ENCODE measurements at places on chromosomes 12 and 14. TPM values are rescaled to one million over a fixed set of nuclear protein-coding genes. Genes with fewer than 3 reads are reported as not detected.

The IAPP gene
- polyA plus RNA-seq = not detected

The C12orf60 gene
- 1.4 TPM for polyA plus RNA-seq

The RAB2B gene
- polyA plus RNA-seq = 12.8 TPM

The RNASE4 gene
- polyA plus RNA-seq = 0.75 TPM

The OLR1 gene
- not detected for polyA plus RNA-seq

The SPATS2 gene
- 4.2 TPM for polyA plus RNA-seq

The IQSEC3 gene
- polyA plus RNA-seq = not detected

The AMHR2 gene
- polyA plus RNA-seq = not detected

The GNB3 gene
- not detected for polyA plus RNA-seq

The AQP6 gene
- polyA plus RNA-seq = not detected

DNA sequence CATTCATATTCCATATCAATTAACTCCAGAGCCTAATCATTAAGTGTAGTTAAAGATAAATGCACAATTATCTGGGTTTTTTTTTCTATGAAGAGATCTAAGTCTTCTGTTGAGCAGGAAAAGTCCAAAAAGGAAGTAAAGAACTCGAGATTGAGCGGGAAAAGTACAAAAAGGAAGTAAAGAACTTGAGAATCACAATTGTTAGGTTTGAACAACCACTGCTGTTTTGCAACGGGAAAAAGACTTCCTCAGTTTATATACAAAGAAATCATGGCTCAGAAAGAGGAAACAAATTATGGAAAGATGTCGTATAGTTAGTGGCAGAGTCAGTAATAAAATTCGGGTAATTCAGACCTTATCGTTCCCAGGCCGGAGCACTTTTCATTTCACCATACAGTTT lies 63.3 kb downstream of the PPP1R12A start:
- DNase-seq = no peak

GRCh38 chr14:101554991-101555668 lies 6.2 kb upstream of the DIO3 start:
- DNase-seq = no peak

- no peak for DNase-seq
Observed at GRCh38 chr14:74349757-74350156, 1.5 kb downstream of the VRTN start.

GRCh38 chr14:54783660-54784015 lies 119.0 kb downstream of the GCH1 start:
- DNase-seq = no peak

GRCh38 chr12:113137861-113138783 lies 2.6 kb upstream of the RASAL1 start:
- DNase-seq = no peak

DNA sequence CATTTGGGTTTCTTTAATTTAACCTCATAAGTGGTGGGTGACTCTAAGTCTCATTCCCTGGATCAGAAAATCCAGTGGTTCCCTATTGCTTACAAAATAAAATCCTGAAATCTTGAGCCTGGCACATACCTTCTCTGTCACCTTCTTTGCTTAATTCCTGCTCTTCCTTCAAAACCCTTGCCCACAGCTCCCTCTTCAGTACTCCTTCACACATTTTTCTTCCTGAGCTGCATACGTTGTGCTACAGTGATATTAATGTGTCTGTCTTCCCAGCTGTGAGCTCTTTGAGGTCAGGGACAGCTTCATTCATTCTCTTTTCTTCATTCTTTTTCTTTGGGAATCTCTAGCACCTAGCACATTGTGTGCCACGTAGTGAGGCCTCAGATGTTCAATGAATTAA lies 9.5 kb downstream of the TSPAN11 start:
- no peak for DNase-seq

DNA sequence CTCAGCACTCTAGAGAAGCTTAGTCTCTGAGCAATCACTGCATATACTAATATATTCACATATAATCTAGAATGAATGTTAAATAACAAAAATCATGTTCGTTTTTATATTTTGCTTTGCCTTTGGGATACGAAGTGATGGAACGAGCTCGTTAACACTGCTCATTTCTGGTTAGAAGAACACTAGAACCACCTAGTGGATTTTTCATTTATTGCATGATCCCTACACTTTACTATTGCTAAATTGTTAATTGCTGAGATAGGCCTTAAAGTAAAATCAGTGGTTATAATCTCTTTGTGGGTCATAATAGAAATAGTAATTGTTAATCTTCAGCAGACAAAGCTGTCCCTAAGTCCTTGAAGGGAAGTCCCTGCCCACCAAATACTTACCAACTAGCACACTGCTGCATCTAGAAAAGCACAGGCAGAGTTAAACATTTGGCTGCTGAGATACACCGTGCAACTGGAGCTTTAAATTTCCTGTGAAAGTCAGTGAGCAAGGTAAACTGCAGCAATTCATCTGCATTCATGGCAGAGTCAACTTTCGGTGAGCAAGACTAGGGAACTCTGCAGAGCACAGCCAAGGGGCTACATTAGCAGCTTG lies 353.7 kb downstream of the APAF1 start:
- DNase-seq = no peak

- no peak for DNase-seq
Observed at GRCh38 chr12:46547421-46548354, 175.1 kb upstream of the SLC38A2 start.

DNA sequence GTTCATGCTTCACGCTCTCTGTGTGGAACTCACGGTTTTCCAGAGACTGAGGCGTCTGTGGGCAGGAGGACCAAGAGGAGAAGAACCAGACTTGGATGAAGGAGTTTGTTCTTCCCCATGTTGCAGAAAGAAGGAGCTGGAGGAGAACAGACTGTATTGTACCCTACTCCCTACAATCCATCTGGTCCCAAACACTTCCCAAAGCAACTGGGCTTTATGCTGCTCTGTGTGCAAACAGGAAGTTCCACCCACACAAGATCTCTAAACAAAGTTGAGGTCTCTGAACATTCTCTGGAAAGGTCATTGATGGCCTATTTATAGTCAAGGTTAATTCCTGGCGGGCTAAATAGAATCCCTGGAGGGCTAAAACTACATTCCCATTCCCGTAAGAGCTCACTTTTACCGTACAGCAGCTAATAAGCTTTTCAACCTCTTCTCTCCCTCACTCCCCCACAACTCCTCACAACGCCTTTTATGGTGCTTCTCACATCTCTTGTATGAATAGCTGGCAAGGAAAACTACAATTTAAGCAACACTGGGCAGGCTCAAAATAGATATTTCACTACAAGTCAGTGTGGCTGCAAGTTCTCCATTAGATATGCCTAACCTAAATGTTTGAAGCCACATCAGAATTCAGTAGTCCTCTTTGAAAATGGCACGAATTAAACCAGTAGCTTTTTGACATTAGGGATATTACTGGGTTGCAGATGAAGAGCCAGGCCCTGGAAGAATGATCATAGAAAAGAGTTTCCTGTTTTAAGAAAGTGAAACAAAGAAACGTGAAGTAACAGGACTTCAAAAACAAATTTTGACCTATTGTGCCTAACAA lies at the start of gene A2M:
Gene A2M, minus strand, starts transcription at position 189 of the 829 bp plus-strand sequence. Its CDS starts 70 bp downstream, at position 119.
- DNase-seq = no peak

- peak; percentile 25 for DNase-seq
Observed at GRCh38 chr12:66087365-66087943, 43.1 kb downstream of the LLPH start.

DNA sequence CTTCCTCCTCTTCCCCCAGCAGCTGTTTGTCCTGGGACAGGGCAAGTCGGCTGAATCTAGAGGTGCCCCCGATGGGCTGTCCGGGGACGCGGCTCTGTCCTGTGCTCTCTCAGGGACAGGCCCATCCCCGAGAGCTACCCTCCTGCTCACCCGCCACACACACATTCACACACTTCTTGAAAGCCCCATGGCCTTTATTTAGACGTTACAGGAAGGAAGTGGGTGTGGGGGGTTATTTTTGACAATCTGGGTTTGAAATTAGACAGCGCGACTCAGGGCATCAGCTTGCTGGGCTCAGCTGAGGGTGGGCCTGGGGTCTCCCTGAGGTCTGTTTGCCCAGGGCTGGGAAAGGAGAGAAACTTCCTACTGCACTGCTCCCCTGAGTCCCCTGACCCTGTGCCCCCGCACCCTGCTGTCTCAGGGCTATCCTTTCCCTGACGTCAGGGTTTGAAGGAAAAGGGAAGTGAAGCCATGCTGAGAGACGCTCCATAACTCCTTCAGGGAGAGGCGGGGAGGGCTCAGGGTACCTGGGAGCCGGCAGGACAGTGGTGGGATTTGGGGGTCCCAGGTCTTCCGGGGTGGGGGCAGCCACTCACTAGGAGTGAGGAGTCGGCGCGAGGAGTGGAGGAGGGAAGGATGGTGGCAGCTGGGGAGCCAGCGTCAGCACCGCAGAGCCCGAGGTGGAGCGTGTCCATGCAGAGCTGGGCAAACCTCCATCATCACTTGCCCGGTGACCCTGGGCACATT lies 8.1 kb downstream of the PTPN6 start:
- DNase-seq = peak; percentile 87

GRCh38 chr12:26798640-26799039 lies 34.4 kb downstream of the ITPR2 start:
- DNase-seq = no peak

All from CD4-positive, CD25-positive, alpha-beta regulatory T cell (primary cell).